ENCODE measurements at places on chromosomes 1 and 21.
A peak's percentile ranks its signal among the peaks of the same experiment; 100 is the strongest.

GRCh38 chr1:243394601-243395464 is 139.0 kb downstream of the SDCCAG8 start:
- DNase-seq = no peak

DNA sequence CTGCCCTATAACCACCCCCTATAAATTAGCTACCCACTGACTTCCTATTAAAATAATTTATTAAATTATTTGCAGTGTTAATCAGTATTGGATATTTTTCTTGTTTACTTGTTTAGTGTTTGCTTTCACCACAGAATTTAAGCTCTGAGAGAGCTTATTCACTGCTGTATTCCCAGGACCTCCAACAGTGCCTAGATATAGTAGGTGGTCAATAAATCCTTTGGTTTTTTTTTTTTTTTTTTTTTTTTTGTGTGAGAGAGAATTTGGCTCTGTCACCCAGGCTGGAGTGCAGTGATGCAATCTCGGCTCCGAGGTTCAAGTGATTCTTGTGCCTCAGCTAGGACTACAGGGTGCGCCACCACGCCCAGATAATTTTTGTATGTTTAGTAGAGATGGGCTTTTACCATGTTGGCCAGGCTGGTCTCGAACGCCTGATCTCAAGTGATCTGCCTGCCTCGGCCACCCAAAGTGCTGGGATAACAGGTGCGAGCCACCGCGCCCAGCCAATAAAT is 1.1 kb upstream of the OSBPL9 start:
- DNase-seq = no peak

DNA sequence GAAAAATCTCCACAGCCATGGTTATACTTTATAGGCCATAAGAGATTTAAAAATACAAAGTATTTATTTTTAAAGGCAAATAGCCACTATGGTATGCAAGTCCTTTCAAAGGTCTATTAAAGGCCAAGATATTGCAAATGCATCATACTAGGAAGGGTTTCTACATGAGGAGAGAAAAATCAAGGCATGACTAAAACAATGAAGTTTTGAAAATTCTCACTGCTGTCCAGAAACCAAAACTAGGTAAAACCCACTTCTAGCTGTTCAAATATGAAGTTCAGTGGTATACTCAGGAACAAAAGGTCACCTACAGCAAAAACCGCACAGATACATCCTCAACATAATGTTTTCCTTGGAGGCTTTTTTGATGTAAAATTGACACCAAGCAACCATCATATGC is 75.0 kb downstream of the EPS15 start:
- DNase-seq = no peak

GRCh38 chr1:85952460-85952859 is 204.1 kb downstream of the COL24A1 start:
- no peak for DNase-seq

DNA sequence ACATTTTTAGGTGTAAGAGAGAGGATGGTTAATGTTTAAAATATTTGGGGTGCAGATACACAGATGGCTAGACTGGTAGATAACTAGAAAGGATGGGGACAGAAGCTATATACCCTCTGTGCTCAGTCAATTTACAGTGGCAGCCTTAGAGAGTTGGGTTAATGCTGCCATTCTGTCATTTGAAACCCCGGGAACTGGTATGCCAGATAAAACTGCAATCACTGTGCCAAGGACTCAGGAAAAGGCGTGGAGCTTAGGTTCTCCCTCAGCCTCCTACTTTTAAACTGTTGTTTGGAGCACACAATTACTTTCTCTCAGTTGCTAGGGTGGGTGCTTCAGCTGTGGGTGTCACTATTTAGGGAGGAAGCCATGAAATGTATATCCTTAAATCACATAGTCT is 90.0 kb upstream of the HNRNPU start:
- no peak for DNase-seq

DNA sequence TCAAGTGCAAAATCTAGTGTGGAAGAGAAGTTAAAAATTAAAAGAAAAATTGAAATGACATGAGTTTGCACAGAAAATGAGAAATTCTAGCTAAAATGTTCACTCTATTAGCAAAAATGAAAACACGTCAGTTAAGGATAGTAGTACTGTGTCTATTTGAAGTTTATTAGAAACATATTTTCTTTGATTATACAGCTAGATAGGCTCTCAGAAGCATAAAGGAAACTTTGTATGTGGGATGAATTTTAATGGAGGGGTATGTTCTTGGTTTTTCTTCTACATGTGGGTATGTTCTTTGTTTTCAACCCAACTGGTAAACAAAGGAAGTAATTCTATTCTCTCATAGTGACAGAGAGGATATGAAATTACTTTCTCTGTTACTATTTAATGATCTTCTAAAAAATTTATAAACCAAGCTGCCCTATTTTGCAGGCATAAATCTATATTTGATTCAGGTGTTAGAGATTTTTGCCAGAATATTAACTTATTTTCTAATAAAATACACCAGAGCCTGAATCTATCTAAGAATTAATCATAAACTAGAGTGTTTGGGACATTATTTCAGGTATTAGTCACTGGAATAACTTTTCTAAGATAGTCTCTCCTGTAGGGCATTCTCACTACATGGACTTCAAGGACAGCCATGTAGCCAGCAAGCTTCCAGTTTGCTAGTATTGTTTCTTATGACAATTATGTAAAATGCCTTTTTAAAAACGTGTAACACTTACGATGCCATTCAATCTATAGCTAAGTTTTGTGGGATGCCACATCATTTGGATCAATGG is 15.8 kb downstream of the GPSM2 start:
- DNase-seq = no peak

GRCh38 chr1:62728963-62729362 is 40.8 kb upstream of the DOCK7 start:
- no peak for DNase-seq

DNA sequence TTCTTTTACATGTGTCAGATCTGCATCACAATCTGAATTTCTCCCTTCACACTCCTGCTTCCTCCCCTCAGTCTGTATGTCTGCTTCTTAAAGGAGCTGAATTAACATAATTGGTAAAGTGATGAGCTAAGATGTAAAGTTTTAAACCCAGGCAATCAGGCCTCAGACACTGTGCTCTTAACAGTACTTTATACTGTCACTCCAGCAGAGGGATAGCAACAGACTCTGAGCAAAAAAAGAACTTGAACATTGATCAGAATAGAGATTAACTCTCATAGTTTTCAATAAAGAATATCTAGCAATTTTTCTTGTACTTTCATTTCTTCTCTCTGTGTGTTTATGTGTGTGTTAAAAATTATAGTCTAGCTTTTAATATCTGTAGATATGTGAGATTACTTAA is 110.3 kb downstream of the DUSP10 start:
- DNase-seq = no peak

DNA sequence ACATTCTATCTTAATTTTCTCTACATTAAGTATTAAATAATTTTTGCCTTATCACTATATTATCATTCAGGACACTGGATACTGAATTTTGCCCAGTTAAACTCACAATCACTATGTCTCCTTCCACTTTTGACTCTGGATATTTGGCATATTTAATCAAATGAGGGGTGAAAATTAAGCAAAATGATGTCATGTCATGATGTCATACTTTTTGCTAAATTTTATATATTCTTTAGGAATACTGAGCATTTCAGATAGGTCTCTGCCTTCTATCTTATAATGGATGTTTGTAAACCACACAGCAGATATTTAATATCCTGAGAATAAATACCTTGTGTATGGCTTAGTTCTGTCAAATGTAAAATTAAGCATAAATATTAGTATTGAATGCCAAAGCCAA is 79.5 kb upstream of the HIVEP3 start:
- no peak for DNase-seq

GRCh38 chr1:161799792-161800191 is 33.7 kb downstream of the ATF6 start:
- DNase-seq = no peak

GRCh38 chr1:183814121-183814681 is 9.3 kb downstream of the RGL1 start:
- no peak for DNase-seq

GRCh38 chr1:210200124-210200736 is 32.4 kb upstream of the SERTAD4 start:
- no peak for DNase-seq

GRCh38 chr1:163047951-163048659 is 21.1 kb upstream of the RGS4 start:
- DNase-seq = no peak

- DNase-seq = no peak
These were observed 25.3 kb downstream of the BRINP3 start for GRCh38 chr1:190452272-190452848.

- no peak for DNase-seq
These were observed 1093.2 kb downstream of the ADGRL2 start for GRCh38 chr1:82893712-82894470.

DNA sequence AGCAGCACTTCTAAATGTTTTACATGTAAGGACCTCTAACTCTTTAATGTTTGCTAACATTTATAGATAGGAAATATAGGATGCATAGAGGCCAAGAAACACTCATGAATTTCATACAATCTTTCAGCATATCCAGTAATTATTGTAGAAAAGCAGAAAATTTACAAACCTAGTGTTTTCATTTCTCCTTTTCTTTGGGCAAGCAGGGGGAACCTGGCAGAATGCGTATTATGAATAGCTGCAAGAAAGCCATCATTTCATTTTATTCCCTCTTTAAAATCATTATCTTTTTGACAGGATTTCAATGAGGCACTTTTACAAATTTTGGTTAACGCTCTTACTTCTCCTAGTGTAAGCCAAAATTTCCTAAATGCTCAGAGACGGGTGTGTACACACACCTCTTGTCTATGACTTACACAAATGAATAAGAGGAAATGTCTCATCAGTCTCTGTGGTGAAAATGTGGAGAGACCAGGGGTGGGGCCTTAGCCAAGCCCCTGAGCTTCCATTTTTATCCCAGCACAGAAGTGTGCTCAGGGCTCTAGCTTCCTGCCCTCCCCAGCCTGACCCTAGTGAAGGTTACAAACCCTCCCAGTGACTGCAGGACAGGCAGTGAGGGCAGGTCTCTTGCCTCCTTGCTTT is 91.6 kb downstream of the LRRC8C start:
- no peak for DNase-seq

- DNase-seq = peak; percentile 40
These were observed 1.6 kb upstream of the MMP23B start for GRCh38 chr1:1630191-1630964.

- no peak for DNase-seq
These were observed 23.5 kb downstream of the MIA3 start for GRCh38 chr1:222641269-222641948.

- DNase-seq = no peak
These were observed 13.6 kb downstream of the G0S2 start for GRCh38 chr1:209688746-209689234.

- DNase-seq = no peak
These were observed 41.9 kb downstream of the CACNA1E start for GRCh38 chr1:181525104-181525721.

All from tibial nerve (tissue), 4 donors.